ENCODE measurements at places on chromosomes 12 and 14.
A peak's percentile ranks its signal among the peaks of the same experiment; 100 is the strongest.

DNA sequence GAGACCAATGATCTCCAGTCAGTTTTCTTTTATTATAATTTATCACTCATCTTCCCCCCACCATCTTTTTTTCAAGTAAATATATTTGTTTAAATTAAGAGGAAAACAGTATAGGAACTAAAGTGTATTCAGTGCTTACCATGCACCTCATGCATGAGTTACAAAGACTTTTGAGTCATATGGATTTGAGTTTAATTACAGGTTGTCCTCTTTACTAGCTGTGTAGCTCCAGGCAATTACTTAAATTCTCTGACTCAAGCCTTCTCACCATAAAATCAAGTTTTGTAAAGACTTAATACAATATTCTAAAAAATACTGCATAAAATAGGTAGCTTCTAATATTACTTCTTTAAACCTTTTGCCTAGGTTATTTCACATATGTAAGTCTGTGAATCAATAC is 251.3 kb downstream of the SLC16A7 start:
- no peak for DNase-seq

DNA sequence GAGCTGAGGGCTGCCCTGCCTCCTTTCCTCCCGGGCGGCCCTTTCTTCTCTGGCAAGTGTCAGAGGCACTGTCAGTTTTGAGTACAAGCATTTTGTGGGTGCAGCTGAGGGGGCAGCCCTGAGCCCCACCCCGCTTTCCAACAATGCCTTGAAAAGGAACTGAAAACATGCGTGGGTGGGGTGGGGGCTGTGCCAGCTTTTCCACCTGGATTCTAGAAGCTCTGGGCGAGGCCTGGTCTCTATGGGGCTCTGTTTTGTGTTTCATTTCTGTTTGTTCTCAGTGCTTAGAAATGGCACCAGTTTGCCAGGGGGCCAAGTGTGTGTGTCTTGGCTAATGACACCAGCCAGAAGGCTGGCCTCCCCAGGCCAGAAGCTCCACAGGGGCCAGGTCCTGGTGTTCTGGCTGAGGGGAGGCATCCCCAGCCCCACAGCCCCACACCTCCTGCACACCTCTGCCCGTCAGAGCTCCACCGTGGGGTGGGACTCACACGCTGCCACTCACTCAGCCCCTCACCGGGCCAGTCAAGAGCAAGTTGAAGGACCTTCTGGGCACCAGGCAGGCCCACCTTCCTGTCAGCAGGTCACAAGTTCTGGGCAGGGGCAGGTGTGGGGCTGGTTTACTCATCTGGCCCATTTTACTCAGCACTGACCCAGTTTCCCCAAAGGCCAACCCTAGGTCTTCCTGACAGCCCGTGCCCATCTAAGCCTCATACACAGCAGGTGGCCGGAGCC is 155.1 kb downstream of the CALM1 start:
- DNase-seq: no peak

DNA sequence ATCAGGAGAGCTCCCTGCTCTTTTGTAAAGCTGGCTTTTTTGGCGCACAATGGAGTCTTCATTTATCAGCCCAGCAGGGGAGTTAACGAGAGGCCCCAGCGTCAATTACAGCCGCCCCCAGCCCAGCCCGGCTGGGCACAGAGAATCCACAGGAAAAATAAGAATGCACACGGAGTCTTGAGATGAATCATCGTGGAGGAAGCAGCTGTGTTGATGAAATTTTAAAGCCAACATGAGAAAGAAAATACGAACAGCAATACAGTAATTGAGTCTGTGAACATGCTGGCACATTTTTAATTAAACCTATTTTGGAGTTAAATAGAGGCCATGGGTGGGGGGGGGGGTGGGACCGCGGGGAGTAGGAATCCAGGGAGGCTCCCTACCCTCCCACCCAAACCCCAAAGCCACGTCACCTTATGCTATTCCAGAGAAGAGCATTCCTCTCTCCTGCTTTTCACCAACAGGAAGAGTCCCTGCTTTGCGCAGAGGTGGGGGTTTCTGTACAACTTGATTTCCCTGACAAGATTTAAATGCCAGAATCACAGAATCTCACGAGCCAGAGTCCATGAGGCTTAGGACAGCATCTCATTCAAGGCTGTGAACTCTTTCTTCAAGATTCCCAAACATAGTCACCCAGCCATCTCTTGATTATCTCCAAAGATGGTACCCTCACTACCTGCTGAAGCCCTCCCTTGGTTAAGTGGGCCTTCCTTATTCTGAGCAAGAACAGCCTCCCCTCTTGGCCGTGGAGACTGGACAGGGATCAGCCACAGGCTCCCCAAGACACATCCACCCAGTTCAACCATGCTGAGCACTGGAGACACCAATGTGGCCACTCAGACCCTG is 50.3 kb downstream of the CCNK start:
- DNase-seq: peak; percentile 80

GRCh38 chr14:24309538-24310264 is at the start of gene LTB4R2:
Gene LTB4R2, plus strand, starts transcription at chr14:24310140. Its CDS starts 525 bp downstream, at chr14:24310665.
- DNase-seq: no peak

DNA sequence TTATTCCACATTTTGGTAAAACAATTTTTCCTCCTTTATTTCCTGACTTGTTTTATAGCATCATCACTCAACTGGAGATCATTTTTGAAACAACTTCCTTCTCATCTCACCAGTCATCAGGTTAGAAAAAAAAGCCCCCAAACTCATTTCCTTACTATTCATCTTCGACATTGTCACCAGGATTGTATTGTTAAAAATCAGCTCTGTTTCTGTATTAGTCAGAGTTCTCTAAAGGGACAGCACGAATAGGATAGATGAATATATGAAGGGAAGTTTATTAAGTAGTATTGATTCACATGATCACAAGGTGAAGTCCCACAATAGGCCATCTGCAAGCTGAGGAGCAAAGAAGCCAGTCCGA is 392.6 kb downstream of the FUT8 start:
- no peak for DNase-seq

- DNase-seq: peak; percentile 30
These were observed 778 bp downstream of the AGAP2 start for GRCh38 chr12:57737467-57738460.

DNA sequence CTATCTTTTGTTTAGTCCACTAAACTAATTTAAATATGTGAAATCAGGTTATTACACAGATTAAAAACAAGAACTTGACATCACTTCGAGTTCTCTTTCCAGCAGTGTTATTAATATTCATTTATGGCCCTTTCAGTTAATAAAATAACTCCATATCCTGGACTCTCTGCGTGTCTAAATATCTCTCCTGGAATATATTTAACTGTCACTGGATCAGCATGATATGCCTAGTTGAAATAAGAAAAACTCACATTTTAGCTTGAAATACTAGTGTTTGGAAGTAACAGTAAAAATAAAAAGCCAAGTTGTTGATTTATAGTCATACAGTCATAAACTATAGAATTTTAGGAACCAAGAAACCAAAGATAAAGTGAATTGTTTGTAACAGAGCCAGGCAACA is 45.6 kb downstream of the ABCC9 start:
- no peak for DNase-seq

- DNase-seq: no peak
These were observed 10.2 kb downstream of the EID3 start for GRCh38 chr12:104313568-104314241.
